ENCODE measurements at places on chromosomes 2 and 18.

DNA sequence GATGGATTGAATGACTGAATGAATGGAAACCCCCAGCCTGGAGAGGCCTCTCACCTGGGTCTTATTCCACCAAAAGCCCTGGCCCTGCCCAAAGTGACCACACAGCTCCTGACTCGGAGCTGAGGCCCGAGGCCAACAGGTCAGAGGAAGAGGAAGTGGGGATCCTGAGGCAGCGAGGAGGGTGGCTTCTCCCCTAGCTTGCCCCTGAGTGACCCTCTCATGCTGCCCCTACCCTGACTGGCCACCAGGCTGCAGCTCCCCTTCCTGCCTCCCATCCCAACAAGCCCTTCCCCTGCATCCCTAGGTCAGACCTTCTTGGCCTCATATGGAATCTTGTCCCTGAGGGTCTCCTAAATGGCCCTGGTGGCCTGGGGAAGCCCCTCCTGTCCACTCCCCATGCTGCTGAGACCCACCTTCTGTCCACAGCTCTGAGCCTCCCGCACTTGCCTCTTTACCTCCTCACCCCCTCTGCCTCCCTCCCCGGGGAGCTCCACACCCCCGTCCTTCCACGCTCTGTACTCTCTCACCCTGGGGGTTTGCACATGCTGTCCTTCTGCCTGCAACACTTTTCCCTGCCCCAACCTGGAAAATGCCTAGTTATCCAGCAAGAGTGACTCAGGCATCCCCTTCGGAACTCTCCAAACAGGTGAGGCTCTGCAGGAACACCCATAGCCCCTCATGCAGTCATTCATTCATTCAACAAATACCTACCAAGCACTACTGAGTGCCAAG, 134.8 kb upstream of the HDAC4 start:
- DNase-seq = no peak

- no peak for DNase-seq
Measured at GRCh38 chr2:71122387-71123298, 7.4 kb downstream of the MCEE start.

DNA sequence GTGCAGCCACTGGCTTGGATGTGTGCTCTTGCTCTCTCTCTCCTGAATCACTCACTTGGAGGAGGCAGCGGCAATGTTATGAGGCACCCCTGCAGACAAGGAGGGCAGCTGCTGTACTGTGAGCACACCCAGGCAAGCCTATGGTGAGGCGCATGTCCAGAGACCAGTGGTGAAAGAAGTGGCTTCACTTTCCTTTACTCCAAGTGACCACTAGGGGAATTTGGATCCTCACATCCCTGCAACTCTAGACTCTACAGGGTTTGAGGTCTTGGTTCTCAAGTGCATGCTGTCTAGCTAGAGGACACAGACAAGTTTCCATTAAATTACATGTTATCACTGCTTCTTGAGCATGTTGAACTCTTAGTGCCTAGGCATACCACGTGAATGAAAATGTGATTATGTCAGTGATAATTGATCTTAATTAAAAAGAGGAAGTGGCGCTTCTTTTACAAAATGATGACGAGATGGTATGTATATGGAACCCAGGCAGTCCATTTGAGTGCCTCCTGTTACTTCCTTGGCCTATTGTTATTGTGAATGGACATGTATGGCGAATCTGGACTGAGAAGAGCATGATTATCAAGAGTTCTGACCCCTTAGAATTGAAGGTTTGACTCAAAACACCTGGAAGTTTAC, 181.0 kb upstream of the CDH2 start:
- DNase-seq = no peak

- no peak for DNase-seq
Measured at GRCh38 chr2:54936766-54937165, 113.5 kb downstream of the RTN4 start.

DNA sequence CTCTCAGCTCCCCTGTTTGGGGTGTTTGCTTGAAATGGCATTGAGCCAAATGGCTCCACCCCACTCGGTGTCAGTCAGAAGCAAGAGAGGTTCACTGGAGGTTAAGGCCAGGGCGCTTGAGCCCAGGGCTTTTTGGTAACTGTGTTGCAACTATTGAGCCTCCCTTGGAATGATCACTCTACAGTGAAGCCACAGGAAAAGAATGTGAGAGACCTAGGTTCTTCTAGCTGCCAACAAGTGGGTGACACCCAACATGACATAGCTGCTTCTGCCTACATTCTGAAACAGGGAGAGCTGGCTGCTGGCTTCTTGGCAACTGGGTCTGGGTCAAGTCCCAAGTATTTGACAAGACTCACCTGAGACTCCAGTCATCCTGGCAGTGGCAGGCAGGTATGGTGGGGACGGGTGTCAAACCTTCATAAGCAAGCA, 7.1 kb upstream of the GRHL1 start:
- DNase-seq = no peak

GRCh38 chr2:30074023-30074422, 72.8 kb upstream of the YPEL5 start:
- DNase-seq = no peak

DNA sequence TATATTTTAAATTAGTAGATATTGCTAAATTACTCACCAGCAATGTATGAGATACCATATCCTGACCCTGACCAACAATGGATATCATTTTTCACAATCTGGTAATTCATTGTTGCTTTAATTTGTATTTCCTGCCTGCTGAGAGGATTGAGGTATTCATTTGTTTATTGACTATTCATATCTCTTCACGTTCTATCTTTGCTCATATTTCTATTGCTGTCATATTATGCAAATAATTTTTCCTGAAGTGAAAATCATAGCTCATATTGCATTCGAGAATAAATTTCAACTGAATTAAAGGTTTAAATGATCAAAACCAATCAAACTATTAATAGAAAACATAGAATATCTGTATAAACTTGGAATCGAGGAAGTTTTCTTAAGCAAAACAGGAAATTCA, 31.0 kb downstream of the INO80D start:
- DNase-seq = no peak

DNA sequence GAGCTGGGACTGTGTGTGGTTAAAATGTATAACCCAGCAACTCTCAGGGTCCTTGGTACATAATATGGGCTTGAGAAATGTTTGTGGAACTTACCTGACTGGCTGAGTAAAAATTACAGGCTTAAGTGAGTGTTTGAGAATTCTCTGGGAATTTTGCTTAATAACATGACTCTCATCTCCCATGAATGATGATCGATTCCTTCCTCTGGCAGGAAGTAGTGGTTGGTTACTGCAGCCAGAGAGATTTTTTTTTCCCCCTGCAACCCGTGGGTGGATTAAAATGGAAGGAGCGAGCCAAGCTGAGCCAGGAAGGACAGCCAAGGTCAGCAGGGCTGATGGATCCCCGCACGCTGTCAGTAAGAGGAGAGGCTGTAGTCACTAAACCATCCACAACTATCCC, 40.6 kb upstream of the RFX8 start:
- DNase-seq = no peak

- no peak for DNase-seq
Measured at GRCh38 chr18:58385472-58385871, 243.4 kb downstream of the ALPK2 start.

GRCh38 chr2:157805519-157805918, 70.6 kb downstream of the ACVR1 start:
- DNase-seq = no peak

DNA sequence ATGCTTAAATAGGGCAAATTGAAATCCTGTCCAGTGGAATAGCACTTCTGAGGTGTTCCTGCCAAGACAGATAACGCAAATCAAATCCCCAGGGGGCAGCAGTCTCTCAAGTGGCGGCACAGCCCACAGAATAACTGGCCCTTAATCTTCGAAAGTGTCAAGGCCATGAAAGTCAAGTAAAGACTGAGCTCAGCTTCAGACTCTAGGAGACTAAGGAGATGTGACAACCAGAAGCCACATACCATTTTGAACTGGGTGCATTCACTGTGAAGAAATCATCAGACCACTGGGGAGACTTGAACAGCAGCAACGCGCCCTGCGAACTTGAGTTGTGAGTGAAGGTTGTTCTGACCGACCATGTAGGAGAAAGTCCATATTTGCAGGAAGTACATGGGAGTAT, 66.0 kb upstream of the ASAP2 start:
- no peak for DNase-seq

DNA sequence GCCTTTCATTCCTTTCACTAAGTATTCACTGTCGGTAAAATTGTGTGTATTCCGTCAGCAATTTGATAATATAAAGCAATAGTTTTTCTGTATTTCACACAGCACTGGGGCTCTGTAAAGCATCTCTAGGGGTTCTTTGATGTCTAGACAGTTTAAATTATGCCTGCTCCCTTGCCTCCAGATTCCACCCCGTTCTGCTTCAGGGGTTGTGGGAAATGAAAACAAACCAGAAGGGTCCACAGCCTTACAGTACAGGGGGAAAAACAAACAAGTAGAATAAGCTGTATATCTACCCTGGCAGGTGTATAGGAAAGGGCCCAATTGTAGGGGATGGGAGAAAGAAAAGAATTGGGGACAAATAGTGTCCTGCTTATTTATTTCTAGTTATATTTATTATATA, 63.1 kb downstream of the ASXL3 start:
- no peak for DNase-seq

DNA sequence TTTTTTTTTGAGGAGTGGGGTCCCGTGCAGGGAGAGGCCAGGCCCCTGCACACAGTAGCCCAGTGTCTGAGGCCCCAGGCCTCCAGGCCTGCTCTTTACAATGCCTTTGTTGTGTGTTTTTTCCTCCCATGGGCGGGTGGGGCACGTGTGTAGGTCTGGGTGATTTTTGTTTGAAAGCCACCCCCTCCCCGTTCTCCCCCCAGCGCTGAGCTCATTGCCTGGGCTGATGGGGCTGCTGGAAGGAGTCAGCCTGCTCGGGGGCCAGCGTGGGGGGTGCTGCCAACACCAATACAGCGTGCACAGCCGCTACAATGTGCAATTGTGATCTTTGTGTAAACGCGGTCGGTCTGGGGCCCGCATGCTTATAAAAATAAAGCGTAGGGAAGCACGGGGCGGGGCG, 142.7 kb downstream of the DYSF start:
- no peak for DNase-seq

DNA sequence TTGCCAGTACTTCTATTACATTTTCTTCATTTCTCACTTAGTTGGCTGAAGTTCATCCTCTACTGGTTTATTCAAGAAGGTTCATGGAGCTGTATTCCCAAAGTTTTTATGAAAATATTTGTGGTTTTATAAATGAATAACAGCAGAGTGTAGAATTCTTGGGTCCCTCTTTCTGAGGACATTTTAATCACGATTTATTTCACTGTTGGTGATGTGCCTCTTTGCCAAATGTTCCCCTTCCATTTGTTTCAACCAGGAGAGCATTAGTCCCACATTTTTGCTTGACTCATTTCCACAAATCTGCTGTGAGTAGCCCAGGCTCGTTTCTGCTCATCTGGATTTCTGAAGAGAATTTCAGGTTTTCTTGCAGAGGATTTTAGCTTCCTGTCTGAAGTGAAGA, 20.8 kb downstream of the COPS7B start:
- DNase-seq = no peak

- DNase-seq = no peak
Measured at GRCh38 chr2:216066230-216066629, 15.4 kb downstream of the PECR start.

- peak; percentile 95 for DNase-seq
Measured at GRCh38 chr18:79405781-79406575, 10.2 kb downstream of the NFATC1 start.

GRCh38 chr2:59529726-59530125, 1023.7 kb downstream of the BCL11A start:
- no peak for DNase-seq

DNA sequence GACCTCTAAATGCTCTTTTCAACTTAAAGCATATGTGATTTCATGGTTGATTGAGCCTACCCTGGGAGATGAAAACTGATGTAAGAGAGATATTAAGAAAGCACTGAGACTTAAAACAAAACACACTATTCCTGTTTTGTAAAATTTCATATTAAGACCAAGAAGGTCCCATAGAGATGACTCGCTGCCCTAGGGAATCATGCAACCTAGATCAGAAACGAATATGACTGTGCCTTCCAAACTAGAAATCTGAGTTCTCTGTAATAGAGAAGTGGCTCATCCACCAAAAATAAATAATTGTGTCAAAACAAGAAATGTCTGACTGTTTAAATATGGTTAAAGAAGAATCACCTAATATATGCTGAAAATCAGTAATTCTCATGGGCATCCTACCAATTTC, 776.8 kb upstream of the SOX11 start:
- DNase-seq = no peak

DNA sequence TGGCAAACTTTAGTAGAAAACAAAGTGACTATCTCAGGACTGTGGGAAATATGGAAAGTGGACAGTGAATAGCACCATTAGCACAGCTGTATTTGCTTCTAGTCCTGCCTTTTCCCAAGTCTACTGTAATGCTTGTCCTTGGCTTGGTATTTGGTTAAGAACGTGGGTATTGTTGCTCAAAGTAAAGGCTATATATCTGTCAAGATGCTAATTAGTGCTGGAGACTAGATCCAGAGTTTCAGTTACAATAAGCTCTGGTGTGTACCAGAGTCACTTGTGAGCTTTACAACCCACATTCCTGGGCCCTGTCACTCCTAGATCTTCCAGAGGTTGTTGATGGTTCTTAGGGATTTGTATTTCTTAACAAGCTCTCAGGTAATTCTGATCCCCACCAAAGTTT, 313.6 kb downstream of the SLC8A1 start:
- DNase-seq = no peak

GRCh38 chr18:36308711-36309435, 11.4 kb downstream of the FHOD3 start:
- no peak for DNase-seq

DNA sequence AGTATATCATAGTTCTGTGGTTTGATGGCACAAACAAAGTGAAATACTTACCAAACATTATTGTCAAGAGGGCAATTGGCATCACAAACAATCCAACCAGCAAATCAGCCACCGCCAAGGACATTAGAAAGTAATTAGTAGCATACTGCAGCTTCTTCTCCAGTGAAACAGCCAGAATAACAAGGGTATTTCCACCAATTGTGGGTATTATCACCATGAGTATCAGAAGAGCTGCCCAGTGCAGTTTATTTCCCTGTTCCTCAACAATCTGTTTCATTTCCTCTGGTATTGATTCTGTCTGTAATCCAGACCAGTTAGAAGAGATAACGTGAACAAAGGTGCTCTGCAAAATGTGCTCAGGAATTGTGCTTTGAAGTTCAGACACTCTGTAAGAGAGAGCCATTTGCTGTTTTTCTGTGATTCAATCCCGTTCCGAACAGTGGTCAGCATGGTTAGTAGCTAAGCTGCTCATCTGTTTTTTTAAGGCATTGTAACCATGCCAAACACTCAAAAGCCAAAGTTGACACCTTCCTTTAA, 1.4 kb downstream of the HTR2B start:
- no peak for DNase-seq

- DNase-seq = no peak
Measured at GRCh38 chr2:159211447-159212396, 74.8 kb downstream of the WDSUB1 start.

GRCh38 chr2:157751462-157752058, 122.9 kb upstream of the ACVR1C start:
- DNase-seq = peak; percentile 41

- DNase-seq = no peak
Measured at GRCh38 chr2:160916300-160916699, 243.9 kb upstream of the TANK start.

GRCh38 chr18:50080316-50080715, 114.6 kb downstream of the MYO5B start:
- DNase-seq = no peak

- no peak for DNase-seq
Measured at GRCh38 chr2:3434654-3435053, 55.2 kb downstream of the TRAPPC12 start.

GRCh38 chr2:128408349-128409305, 90.0 kb upstream of the HS6ST1 start:
- no peak for DNase-seq

GRCh38 chr18:13543144-13543543, 183.2 kb downstream of the FAM210A start:
- DNase-seq = no peak
